AG20443 (cell line): ENCODE measurements at places on chromosomes 13 and 19.
A peak's percentile ranks its signal among the peaks of the same experiment; 100 is the strongest.

- peak; percentile 3 for DNase-seq
Measured at GRCh38 chr19:10499550-10500246, 3.5 kb downstream of the KEAP1 start.

DNA sequence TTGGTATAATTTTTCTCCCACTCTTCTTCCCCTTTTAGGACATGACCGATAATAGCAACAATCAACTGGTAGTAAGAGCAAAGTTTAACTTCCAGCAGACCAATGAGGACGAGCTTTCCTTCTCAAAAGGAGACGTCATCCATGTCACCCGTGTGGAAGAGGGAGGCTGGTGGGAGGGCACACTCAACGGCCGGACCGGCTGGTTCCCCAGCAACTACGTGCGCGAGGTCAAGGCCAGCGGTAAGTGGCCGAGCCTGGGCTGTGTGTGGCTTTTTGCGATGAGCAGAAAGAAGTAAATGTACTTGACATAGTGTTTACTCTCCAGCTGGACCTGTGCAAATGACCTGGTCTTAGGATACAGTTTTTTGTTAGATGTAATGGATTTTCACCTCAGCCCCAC, 102.5 kb downstream of the ARHGEF7 start:
- no peak for DNase-seq

DNA sequence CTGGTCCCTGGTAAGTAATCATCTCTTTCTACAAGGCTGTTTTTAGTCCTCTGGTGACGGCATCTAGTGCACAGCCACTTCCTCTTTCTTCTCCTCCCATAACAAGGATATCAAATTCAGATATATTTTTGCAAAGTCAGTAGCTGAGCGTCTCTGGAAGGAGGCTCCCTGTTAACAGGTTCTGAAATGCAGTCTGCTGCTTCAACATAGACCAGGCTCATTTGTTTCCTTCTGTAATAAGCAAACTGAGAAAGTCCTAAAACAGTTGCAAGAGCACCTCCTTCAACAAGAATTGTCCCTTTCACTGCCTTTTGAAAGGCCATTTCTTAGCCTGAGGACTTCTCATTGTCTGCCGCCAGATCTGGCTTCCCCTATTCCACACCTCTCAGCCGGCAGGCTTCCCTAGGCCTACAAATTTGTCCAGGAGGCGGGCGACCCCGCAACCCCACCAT, 7.4 kb upstream of the ZSCAN5A start:
- no peak for DNase-seq

DNA sequence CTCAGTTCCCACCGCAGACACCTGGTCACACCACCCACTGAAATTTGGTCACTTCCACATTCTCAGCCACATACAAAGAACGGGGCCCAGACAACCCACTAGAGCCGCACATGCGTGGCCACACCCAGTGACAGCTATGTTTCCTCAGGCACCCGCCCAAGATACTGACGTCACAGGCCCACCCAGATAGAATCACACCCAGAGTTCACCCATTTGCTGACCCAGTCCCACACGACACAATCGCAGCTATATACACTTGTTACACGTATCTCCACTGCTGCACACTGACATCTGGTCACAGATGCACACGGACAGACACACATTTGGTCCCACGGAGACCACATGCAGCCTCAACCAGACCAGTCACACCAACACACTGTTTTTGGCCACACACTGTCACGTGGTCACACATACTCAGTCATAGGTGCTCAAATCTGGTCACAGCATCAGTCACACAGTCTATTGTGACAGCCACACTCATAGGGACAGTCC, 2.9 kb downstream of the NUMBL start:
- DNase-seq: peak; percentile 94

DNA sequence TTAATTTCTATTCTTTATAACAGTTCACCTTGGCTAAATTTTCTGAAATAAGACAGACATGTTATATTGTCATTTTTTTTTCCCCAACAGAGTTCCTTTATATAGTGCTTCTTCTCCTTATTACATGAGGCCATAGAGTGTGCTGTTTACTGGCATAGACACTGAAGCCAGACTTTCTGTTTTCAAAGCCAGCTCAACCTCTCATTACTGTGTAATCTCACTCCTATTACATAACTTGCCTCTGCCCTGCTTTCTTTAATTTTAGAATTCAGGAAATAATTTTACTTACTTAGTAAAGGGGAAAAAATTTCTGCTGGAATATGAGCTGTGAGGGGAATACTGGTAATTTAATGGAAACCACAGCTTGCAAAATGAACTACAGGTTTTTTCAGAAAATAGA, 1380.4 kb downstream of the SLITRK1 start:
- DNase-seq: no peak

GRCh38 chr13:105220063-105220462, 1315.4 kb downstream of the EFNB2 start:
- DNase-seq: no peak

DNA sequence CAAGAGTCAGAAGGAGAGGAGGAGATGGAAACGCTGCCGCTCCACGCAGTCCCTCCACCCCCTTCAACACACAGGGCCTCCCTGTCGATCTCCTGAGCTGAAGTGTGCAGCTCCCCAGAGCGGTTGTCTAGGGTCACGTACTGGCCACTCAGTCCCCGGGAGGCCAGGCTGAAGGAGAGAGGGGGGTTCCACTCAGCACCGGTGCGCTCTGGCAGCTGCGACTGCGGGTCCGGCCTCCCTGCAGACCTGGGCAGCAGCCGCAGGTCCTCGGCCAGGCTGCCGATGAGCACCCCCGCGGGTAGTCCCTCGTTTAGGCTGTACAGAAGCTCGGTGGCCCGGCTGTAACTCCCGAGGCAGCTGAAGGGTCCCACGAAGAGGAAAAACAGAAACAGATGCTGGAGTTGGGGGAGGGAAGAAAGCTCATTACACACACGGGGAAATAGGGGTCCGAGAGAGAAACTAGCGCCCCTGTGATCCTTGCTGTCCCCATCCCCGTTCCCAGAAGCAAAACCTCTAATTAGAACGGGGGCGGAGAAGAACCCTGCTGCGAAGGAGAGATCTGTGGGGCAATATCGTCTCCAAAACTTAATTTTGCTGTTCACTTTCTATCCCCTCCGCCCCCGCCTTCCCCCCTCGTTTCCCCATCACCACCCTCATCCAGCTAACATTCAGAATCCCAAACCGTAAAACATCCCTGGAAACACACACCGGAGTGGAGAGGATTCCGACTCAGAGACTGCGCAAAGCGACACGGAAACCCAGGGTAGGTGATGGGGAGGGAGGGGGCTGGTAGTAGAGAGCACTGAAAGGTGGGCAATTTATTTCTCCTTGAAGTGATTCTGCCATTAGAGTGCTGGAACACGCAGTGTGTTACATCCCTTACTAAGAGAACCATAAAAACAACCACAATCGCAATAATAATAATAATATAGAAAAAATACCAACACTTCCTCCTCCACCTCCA, 1.8 kb downstream of the PCDH20 start:
- DNase-seq: no peak

DNA sequence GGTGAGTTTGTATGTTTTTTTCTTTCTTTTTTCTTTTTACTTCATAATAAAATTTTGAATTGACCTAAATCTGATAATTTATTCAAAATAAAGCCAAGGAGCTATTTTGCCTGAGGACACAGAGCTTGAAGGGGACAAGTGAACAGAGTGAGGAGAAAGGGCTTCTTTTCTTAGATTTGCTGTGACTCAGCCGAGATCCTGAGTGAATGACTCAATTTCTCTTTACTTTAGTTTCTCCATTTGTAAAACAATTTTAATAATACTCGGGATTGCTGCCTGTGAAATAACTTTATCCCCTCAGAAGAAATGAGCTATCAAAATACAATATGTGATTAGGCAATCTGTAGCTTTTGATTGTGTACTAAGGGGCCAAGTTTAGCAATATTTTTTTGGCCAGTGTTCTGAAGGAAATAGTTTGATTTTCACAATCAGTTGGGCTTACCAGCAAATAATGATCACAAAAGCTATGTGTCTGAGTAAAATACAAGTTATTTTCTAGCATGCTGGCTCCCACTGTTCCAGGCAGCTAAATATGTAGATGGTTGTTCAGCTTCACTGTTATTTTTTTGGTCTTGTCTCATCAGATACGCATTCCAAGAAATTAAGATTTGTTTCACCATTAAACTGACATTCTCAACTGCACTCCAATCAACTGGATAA, 437.5 kb downstream of the FGF9 start:
- peak; percentile 60 for DNase-seq

- no peak for DNase-seq
Measured at GRCh38 chr19:3146677-3147100, 10.9 kb downstream of the GNA15 start.
